ENCODE measurements at places on chromosomes 2 and 18. TPM values are rescaled to one million over a fixed set of nuclear protein-coding genes. Genes with fewer than 3 reads are reported as not detected.

RNF125 gene
- total RNA-seq, result 0.50 TPM

FER1L5 gene
- total RNA-seq, result 1.6 TPM

XIRP2 gene
- 1.2 TPM for total RNA-seq

ALKAL2 gene
- not detected for total RNA-seq

HAAO gene
- 0.25 TPM for total RNA-seq

CYP27C1 gene
- not detected for total RNA-seq
